ENCODE measurements at places on chromosomes 2 and 18.

DNA sequence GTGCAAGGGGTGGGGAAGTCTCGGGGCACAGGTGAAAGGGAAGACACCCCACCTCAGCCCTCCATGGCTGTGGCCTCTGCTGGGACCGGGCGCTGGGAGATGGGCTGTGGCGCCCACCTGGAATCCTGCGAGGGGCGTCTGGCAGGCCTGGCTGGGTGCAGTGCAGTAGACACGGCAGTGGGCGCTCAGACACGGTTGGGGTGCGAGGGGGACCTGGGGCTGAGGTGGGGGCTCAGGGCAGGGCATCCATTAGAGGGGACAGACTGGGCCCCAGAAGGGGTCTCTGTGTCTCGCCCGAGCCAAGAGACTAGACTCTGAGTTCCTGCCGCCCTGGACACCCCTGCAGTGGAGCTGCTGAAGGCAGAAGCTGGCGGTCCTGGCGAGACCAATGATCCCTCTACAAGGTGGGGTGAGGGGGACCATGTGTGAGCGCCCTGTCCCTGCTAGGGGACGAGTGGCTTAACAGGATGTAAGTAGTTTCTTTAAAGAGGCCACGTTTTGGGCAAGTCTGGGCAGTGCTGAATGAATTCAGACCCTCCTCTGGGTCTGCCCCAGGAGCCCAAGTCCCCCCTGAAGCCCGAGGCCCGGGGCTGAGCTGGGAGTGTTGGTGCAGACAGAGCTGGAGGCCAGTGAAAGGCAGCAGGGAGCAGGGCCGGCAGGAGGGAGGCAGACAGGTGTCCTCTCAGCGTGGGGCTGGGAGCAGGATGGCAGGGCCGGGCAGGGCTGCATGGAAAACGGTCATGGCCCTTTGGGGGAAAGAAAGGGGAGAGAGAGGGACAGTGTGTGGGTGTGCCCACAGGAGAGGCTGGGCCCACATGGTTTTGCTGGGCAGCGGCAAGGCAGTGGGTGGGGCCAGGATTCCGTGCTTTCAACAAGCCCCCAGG lies 57.2 kb downstream of the HS6ST1 start:
- DNase-seq = no peak

- no peak for DNase-seq
Measured at GRCh38 chr2:224843141-224843540, 127.0 kb upstream of the CCDC195 start.

DNA sequence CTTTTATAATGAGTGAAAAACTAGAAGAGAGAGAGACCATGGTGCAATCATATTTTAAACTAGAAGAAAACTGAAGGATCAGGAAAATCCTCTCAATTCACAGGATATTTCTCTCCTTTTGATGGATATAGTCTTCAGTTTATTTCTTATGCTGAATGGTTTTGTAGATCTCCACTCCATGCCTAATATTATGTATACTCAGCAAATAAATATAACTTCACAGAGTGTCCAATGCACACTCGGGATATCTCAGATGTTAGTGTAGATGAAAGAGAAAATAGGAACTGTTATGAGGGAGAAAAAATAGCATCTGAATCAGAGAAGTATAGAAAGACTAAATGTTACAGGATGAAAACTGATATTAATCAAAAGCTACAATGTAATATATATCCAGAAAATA lies 1324.5 kb upstream of the PIK3C3 start:
- no peak for DNase-seq

- no peak for DNase-seq
Measured at GRCh38 chr2:66186537-66186936, 248.4 kb upstream of the MEIS1 start.

DNA sequence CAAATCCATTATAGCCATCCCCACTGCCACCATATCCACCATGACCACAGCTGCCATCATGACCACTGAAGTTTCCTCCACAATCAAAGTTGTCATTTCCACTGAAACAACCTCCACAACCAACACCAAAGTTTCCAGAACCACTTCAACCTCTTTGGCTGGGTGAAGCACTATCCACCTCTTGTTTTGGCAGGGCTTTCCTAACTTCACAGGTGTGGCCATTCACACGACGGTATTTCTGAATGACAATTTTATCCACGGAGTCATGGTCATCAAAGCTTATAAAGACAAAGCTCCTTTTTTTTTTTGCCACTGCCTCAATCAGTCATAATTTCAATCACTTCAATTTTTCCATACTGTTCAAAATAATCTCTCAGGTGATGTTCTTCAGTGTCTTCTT lies 89.8 kb upstream of the UGP2 start:
- no peak for DNase-seq

GRCh38 chr2:138536302-138536701 lies 34.7 kb downstream of the SPOPL start:
- DNase-seq = no peak

DNA sequence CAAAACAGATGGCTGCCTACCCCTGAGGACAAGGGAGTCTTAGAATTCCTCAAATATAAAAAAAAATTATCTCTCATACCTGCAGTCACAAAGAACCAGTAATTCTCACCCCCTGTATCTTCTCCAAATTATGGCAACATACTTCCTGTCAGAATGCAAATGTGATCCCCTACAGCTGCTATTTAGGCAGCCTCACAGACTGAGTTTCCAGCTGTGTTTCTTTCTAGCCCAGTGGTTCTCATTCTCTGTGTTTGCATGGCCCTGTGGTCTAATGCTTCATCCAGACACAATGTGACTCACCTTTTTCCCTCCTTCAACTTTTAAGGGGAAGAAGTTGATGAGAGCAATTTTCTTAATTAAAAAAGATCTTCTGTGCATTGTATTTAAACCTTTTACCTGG lies 726.3 kb downstream of the TSN start:
- no peak for DNase-seq

GRCh38 chr2:187329586-187329985 lies 118.5 kb downstream of the CALCRL start:
- DNase-seq = no peak

DNA sequence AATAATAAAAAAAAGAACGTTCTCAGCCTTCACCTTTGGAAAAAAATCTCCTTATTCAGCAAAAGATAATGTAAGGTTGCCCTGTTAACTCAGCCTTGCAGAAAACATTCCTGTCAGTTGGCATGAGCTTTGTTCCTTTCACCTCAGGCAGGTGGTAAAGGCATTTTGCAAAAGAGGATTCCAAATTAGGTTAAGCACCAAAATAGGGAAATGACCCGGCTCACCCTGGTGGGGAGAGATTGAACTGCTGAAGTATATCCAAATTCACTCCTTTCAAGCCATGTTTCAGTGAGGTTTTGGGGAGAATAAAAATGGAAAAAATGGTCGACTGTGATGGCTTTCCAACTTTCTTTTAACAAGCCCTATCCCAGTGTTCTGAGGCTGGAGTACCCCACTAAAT lies 1988.8 kb upstream of the PIK3C3 start:
- no peak for DNase-seq

GRCh38 chr2:47724221-47724981 lies 58.5 kb upstream of the MSH6 start:
- no peak for DNase-seq

GRCh38 chr2:142178604-142179003 lies 47.8 kb upstream of the LRP1B start:
- DNase-seq = no peak

DNA sequence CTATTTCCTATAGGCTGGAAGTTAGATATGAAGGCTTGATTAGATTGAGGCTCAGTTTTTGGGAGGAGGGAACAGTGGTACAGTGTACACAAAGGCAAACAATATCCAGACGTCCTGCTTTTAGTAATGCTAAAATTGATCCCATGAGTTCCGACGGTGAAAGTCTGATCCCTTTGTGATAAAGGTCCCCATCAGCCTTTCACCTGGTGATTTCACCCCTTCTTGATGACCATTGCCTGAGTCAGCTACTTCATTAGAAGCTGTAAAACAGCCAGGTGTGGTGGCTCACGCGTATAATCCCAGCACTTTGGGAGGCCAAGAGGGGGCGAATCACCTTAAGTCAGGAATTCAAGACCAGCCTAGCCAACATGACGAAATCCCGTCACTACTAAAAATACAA lies 29.7 kb downstream of the TWSG1 start:
- no peak for DNase-seq

GRCh38 chr18:55300936-55301531 lies 287.0 kb downstream of the TCF4 start:
- no peak for DNase-seq

DNA sequence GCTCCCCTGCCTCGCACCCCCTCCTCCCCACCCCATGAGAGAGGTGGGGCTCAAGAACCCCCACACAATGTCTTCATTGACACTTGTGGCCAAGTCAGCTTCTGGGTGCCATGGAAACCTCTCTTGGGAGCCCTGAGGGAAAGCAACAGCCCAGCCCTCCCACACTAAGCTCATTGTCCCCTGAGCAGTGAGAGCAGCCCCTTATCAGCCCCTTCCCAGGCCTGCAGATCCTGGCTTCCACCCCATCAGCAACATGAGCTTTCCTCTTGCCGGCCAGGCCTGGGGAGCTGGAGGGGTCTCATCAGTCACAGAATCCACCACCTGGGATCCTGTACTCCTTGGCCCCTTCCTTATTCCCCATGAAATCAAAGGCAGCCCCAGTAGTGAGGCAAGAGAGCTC lies 107.8 kb upstream of the ST3GAL5 start:
- DNase-seq = no peak

DNA sequence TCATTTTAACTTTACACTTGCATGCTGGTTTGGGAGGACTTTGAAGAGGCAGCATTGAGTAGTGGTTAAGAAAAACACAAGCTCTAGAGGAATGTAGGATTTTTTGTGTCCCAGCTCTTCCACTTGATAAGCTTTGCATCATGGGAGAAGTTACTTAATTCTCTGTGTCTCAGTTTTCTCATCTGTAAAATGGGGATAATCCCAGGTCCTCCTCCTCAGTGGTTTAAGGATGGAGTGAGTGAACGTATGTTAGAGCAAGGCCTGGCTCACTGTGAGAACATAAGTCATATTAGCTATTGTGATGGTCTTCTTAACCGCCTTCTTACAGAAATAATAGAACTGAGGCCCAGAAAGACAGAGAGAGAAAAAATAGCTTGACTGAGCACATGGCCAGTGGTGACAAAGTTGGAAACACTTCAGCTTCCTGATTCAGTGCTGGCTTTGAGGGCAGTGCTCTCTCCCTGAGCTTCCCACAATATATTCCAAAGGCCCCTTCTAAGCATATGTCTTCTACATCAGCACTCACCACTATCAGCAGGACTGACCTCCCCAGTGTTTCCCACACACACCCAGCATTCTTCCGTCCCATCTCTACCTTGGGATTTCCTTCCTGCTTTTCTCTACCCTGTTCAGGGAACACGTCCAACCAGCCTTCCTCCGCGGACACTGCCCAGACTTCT lies 214.9 kb upstream of the TNP1 start:
- no peak for DNase-seq

DNA sequence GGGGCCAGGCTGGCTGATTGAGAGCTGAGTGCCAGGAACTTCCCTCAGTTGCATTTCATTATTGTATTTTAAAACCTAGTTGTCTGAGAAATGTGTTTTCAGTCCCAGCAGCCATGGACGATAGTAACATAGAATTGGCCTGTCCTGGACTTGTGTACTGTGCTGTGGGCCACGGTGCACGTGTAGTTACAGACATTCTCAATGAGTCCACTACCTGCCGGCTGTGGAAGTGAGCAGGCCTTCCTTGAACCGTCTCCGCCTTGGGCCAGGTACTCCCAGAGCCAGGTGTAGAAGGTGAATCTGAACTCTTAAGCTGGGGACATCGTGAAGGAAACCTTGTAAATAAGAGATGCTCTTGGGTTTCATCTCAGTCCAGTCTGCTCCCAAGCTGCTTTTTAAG lies 47.0 kb downstream of the UBE2F start:
- DNase-seq = no peak

- no peak for DNase-seq
Measured at GRCh38 chr2:10631405-10631804, 58.4 kb downstream of the NOL10 start.

GRCh38 chr2:228329282-228329681 lies 147.8 kb upstream of the SPHKAP start:
- DNase-seq = no peak

GRCh38 chr2:215619022-215619958 lies 183.4 kb upstream of the FN1 start:
- peak; percentile 76 for DNase-seq

GRCh38 chr2:45210462-45211195 lies 201.4 kb upstream of the SIX2 start:
- DNase-seq = no peak

DNA sequence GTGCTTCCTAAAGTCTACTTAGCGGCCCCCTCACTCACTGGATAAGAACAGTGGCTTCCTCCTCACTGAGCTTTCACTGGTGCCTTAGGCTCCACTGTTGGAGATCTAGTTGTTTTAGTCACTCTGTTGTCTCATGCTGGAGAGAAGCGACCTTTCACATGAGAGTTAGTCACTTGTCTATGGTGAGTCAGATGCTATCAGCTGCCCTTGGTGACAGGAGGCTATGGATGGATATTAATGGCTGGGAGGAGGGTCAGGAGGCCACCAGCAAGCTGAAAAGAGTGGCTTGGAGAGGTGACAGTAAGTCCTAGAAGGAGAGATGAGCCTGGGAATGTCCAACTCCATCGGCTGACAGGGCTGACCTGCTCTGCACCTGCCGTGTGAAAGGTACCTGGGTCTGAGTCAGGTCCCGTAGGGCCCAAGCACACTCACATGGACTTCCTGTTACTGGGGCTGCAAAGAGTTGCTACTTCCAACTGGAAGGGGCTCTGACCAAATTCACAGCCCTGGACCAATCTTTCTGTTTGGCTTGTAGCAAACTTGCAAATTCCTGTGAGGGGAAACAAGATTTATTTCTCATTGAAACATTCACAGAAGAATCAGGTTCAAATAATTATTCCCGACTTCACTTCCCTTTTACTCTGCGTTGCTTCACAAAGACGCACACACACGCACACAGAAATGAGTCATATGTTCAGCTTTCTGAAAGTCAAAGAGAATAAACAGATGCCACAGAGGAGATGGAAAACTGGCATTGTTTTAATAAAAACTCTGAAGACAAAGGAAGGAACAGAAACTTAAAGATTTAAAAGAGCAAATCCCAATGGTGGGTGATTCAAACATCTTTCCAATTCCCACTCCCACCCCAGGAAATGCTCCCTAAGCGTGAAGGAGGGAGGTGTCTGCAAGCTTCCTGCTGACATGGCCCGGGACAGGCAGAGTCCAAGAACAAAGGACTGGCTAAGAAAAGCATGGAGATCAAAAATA lies 203.5 kb upstream of the TWIST2 start:
- no peak for DNase-seq

GRCh38 chr2:41853427-41854191 lies 194.2 kb upstream of the PKDCC start:
- peak; percentile 10 for DNase-seq

All from DMS153 (cell line).